ENCODE measurements at places on chromosomes 1 and 21.

DNA sequence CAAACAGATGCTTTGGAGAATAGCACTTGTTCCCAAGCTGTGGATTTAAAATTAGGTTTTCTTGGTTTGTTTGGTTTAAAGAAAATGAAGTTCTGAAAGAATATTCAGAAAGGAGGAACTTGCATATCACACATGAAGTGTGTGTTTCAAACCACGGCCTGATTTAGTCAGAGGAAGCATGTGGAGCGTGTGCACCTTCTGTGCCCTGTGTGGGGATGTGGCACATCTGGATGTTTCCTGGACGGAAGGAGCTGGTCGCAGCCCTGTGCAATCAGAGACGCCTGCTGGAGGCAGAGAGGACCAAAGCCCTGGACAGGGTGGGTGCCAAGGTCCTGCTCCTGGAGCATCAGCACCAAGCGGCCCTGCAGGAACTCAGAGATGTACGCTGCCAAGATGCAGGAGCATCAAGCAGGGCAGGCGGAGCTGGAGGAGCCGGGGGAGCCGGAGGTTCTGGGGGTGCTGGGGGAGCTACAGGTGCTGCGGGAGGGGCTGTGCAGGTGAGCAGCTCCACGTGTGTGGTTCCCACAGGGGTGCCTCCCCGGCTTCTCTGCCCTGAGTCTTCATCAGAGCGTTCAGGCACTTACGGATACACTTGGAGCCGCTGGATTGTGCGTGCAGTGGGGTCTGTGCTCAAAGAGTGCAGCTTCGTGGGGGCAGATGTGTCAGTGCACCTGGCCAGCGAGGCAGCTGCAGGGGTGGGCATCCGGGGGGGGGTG lies 45.7 kb downstream of the PCNT start:
- DNase-seq: no peak

- DNase-seq: no peak
These were observed 109.6 kb upstream of the NGF start for GRCh38 chr1:115447672-115448071.

DNA sequence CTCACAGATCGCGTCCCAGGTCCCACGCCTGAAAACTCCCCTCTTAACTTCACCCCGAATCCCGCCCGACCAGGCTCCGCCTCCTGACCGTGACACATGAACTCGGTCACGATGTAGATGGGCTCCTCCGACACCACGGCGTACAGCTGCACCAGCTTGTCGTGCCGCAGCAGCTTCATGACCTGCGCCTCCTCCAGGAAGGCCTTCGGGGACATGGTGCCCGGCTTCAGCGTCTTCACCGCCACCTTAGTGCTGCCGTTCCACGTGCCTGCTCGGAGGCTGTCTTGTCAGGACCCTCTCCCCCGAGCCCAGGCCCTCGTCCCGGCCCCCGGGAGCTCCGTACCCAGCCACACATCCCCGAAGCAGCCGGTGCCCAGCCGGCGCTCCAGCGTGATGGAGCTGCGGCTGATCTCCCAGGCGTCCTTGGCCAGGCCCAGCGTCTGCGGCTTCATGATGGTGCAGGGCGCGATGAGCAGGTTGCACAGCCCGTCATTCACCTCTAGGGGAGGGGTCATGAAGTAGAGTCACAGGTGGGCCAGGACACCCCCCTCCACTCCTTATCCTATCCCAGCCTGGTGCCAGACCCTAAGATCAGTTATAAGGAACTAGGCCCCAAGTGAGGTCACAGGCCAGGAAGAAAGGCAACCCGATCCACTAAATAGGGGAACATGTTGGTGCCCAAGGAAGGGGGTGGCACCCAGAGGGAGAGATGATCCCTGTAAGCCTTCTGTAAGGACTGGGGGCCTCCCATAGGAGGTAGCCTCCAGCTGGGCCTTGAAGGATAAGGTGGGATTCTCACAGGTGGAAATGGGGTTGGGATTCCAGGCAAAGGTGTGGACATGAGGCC lies 11.6 kb upstream of the AHDC1 start:
- no peak for DNase-seq

GRCh38 chr1:28718166-28718565 lies 18.6 kb upstream of the YTHDF2 start:
- no peak for DNase-seq

GRCh38 chr1:226827458-226827857 lies 43.0 kb upstream of the PSEN2 start:
- no peak for DNase-seq

- DNase-seq: no peak
These were observed 816 bp downstream of the E2F2 start for GRCh38 chr1:23530087-23530746.

- DNase-seq: no peak
These were observed 30.6 kb upstream of the NEK7 start for GRCh38 chr1:198125995-198126735.

DNA sequence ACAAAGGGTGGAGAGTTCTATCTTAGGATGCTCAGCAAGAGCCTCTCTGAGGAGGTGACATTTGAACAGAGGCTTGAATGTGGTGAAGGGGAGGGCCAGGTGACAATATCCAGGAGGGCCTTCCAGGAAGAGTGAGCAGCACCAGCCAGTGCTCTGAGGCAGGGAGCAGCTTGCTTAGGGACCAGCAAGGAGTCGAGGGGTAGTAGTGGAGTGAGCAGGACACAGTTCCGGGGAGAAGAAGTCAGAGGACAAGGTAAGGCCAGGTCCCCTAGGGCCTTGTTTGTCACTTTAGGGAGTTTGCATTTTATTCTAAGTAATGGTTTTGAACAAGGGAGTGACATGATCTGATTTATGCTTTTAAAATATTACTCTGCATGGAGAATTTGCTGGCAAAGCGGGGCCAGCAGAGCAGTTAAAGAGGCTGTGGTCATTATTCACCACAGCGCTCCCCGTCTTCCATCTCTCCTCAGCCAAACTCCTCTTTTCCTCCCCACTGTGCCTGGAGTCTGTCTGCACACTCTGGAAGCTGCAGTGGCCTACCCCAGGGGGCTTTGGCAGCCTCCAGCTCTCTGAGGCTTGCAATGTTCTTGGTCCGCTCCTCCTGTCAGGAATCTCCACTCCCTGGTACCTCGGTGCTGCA lies 17.0 kb upstream of the CSF1 start:
- no peak for DNase-seq

All from GM12878 (cell line).